NCI-H2081 (cell line): ENCODE measurements at places on chromosomes 7 and 10.
A peak's percentile ranks its signal among the peaks of the same experiment; 100 is the strongest.

- no peak for DNase-seq
Measured at GRCh38 chr10:24303522-24304310, 94.8 kb downstream of the KIAA1217 start.

- no peak for DNase-seq
Measured at GRCh38 chr10:93513091-93513490, 16.7 kb downstream of the CEP55 start.

DNA sequence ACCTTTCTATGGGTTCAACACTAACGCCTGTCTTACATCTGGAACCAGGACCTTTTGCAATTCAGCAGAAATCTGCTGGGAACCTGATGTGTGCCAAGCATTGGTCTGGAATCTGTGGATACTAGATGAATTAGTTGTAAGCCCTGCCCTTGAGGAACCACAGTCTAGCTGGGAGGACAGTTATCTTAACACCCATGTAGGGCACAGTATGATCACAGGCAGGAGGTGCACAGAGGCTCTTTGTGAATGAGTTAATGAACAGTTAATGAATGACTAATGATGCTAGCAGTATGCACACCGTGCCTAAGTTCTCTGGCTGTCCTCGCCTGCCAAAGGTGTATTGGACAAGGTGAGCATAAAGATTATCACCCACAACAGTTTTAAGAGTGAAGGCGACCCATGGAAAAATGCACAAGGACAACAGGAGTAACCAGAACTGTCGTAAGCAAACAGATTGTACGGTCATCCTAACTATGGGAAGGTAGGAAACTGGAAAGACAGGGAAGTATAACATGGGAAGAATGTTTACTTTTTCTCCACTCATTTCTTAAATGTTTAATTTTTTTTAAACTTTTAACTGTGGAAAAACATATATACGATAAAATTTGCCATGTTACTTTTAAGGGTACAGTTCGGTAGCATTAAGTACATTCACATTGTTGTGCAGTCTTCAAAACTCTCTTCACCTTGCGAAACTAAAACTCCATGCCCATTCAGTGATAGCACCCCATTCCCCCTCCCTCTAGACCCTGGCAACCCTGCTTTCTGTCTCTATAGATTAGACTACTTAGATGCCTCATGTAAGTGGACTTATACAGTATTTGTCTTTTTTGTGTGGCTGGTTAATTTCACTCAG lies 139.9 kb downstream of the CXCL12 start:
- no peak for DNase-seq

DNA sequence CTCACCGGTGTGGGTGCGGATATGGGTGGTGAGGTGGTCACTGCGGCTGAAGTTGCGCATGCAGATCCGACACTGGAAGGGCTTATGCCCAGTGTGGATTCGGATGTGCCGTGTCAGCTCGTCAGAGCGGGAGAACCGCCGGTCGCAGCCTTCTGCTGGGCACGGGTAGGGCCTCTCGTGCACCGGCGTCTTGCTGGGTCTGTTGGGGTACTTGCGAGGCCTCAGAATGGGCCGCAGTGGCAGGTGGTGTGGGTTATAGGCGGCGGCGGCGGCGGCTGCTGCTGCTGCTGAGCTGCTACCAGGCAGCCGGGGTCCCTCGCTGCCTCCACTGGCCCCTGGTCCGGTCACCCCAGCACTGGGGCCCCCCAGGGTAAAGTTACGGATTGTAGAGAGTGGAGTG lies 2.7 kb downstream of the EGR2 start:
- DNase-seq = no peak

GRCh38 chr7:5420881-5421713 lies 2.5 kb downstream of the TNRC18 start:
- no peak for DNase-seq

DNA sequence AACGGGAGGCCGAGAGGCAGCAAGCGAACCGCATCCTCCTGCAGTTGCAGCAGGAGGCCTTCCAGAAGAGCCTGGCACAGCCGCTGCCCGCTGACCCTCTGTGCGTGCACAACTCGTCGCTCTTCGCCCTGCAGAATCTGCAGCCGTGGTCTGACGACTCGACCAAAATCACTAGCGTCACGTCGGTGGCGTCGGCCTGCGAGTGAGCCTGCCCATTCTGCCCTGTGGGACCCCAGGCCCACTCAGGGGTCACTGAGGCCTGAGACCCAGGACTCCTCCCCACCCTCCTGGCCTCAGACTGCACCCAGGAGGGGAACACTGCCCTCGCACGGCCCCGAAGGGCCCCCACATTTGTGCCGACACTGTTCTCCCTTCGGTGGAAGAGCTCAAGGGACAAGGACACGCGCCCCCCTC lies 5.6 kb downstream of the TLX1 start:
- no peak for DNase-seq

DNA sequence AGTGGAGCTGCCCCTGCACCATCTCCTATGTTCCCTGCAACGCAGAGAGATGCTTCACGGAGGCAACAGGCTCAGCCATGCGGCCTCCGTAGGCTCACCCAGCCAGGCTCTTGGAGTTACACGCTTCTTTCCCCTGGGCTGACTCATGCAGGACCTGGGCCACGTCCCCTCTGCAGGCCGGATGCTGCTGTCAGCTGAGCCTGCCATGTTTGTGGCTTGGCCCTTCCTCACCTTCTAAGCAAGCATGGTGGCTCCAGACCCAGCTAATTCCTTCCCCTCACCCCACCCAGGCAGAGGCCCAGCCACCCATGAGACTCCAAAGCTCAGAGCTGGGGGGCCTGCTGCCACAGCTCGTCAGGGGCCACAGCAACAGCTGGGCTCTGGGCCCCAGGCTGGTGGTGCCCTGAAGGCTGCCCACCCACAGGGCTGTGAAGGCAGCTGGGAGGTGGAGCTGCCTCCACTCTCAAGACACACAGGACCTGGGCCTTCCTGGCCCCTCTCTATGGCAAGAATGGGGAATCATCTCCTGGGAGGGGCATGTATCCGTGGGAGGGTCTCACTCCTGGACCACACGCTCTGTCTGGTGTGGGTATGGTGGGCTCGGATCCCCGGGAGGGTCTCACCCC lies 219.6 kb downstream of the ELFN1 start:
- no peak for DNase-seq

DNA sequence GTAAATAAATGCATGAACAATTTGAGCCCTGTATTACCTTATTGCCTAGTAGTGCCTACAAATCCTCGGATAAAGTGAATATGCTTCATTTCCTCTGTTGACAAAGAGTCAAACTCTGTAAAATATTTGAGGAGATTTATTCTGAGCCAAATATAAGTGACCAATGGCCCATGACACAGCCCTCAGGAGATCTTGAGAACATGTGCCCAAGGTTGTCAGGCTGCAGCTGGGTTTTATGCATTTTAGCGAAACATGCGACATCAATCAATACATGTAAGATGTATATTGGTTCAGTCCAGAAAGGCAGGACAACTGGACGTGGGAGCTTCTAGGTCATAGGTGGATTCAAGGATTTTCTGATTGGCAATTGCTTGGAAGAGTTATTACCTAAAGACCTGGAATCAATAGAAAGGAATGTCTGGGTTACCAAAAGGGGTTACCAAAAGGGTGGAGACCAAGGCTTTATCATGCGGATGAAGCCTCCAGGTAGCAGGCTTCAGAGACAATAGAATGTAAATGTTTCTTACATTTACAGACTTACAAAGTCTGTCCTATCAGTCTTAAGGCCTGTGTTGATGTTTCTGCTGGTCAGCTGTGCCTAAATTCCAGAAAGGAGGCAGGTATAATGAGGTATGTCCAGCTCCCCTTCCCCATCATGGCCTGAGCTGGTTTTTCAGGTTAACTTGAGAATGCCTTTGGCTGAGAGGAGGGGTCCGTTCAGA lies 220.1 kb upstream of the FZD1 start:
- DNase-seq = no peak

- DNase-seq = no peak
Measured at GRCh38 chr7:150514748-150515222, at the start of gene GIMAP7. Gene GIMAP7, plus strand, starts transcription at chr7:150514872. Its CDS starts 5,103 bp downstream, at chr7:150519975.

DNA sequence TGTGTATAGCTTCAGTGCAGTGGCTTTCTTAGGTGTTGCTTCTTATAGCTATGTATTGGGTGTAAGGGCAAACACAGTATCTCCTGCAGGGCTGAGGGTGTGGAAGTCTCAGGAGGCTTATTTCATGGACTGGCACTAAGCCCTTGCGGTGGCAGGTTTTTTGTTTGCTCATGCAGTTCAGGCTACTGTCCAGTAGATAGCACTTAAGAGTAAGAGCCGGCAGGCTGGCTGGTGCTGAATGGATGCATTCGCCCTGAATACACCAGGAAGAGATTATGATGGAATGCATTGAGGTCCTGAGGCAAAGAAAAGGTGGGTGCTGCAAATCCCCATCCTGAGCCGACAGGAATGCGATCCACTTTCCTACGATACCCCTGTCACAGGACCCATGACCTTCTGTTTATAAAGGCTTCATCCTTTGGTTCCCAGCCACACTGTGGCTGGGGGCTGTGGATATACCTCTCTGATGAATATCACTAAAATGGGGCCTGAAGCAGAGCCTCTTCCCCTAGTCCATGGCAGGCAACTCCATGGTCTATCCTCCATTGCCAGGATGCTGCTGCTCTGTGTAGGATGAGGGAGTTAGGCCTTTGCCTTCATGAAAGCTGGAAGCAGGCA lies 44.9 kb downstream of the ANXA8 start:
- no peak for DNase-seq

- DNase-seq = no peak
Measured at GRCh38 chr10:282294-283139, 147.3 kb downstream of the ZMYND11 start.

- DNase-seq = no peak
Measured at GRCh38 chr7:77404641-77405040, 11.5 kb downstream of the GSAP start.

GRCh38 chr7:14478834-14479510 lies 423.6 kb downstream of the DGKB start:
- no peak for DNase-seq

DNA sequence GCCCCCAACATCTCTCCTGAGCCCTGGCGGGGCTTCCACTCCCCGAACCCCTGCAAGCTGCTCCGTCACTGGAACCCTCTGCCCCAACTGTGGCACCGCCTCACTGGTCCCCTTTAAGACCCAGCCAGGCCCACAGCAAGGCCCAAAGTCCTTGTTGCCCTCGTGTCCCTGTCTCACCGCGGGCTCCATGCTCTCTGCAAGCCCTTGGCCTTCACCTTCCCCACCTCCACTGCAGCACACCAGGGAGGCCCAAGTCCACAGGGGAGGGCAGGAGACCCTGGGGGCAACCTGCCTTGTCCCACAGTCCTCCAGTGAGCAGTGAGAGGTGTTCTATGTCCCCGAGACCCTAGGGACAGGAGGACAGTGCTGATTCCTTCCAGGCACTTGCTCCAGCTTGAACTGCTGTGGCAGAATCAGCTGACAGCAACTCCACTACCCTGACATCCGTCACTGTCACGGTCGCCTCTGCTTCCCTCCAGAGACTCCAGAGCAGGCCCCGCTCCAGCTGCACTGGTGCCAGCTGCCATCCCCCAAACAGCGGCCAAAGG lies 105.3 kb downstream of the CYTH3 start:
- no peak for DNase-seq

GRCh38 chr10:71973777-71974488 lies 9.7 kb downstream of the CHST3 start:
- DNase-seq = no peak

DNA sequence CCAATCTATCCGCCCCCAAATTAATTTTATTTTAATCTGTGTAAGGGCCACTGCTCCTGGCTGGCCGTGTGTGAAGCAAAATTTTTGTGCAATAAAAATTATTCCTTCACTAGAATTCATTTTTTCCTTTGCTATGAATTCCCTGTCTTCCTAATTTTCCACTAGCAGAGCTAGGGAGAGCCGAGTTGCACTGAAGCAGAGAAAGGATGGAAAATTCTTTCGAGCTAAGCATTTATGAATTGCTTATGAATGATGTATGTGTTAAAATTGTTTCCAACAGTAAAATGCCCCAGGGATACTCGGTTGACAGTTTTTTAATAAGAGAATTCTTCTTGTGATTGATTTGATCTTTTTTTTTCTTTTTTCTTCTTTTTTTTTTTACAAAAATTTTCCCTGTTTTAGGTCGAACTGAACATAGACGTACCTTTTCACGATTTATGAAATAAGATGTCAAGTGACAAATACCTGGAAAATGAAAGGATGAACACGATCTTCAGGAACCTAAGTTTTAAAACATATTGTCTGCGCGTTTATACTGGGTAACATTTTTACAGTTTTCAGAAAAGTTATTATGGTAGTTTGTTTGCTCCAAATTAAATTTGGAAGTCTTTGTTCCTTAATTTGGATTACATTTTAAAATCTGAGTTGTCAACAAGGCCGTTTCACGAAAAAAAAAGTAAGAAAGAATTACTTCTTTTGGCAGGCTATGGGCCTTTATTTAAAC lies 288.8 kb upstream of the NFE2L3 start:
- peak; percentile 44 for DNase-seq

- no peak for DNase-seq
Measured at GRCh38 chr10:49844775-49845595, 82.9 kb upstream of the OGDHL start.

DNA sequence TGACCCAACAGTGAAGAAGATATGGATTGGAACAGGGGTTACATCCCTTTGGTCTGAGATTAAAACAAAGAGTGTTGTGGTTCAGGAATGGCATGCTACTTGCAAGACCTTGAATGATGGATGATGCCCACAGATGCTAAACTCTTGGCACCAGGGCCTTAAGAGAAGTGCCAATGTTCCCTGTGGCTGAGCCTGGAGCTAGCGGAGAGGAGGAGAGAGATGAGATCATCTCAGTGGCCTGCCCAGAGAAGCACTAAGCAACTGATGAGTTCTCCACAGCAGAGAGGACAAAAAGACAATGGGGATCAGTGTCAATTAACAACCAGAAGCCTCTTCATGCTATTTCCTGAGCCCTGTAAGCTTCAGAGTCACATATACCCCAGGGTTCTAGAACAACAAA lies 97.8 kb downstream of the ELAPOR2 start:
- no peak for DNase-seq

- no peak for DNase-seq
Measured at GRCh38 chr10:35639021-35639727, 2.9 kb downstream of the FZD8 start.

- DNase-seq = no peak
Measured at GRCh38 chr10:13784067-13784466, 197.3 kb downstream of the PRPF18 start.

- DNase-seq = no peak
Measured at GRCh38 chr10:71823356-71823755, 27.7 kb downstream of the PSAP start.

- DNase-seq = no peak
Measured at GRCh38 chr7:69961436-69961835, 363.2 kb downstream of the AUTS2 start.

DNA sequence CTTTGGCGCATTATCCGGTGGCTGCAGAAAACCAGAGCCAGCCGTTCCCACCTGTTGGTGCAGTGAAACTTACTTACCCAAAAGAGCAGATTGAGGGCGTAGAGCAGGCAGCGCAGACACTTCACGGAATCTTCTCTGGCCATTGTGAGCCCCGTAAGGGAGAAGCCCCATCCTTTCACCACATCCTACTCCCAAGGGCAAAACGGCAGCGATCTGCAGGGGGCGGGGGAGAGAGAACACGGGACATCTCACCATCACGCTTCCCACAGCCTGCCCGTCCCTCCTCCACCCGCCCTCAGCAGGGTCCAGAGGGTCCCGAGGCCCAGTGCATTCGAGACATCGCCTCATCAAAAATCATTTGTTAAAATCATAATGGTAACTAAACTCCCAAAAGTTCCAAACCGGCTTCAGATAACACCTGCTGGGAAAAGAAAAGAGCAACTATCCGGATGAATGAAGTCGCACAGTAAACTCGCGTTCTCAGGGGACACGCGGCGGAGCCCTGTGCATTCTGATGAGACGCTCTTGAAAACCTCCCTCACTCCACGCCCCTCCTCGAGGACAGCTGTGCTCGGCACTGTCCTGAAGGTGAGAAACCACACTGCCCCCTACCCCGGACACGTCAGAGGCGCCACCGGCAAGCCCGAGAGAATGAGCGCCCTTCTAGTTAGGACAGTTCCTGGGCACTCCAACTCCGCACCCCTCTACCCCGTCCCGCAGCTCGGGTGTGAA lies 1.2 kb downstream of the TSPAN12 start:
- DNase-seq = peak; percentile 58
